Muscle of leg (tissue), 16 donors: ENCODE measurements at places on chromosomes 16 and 17. TPM values are rescaled to one million over a fixed set of nuclear protein-coding genes. Genes with fewer than 3 reads are reported as not detected.

- DNase-seq: no peak
Observed at GRCh38 chr17:79404136-79404911, 206.5 kb downstream of the RBFOX3 start.

GRCh38 chr16:67719778-67720144 lies 645 bp upstream of the GFOD2 start:
- DNase-seq: peak; percentile 59

DNA sequence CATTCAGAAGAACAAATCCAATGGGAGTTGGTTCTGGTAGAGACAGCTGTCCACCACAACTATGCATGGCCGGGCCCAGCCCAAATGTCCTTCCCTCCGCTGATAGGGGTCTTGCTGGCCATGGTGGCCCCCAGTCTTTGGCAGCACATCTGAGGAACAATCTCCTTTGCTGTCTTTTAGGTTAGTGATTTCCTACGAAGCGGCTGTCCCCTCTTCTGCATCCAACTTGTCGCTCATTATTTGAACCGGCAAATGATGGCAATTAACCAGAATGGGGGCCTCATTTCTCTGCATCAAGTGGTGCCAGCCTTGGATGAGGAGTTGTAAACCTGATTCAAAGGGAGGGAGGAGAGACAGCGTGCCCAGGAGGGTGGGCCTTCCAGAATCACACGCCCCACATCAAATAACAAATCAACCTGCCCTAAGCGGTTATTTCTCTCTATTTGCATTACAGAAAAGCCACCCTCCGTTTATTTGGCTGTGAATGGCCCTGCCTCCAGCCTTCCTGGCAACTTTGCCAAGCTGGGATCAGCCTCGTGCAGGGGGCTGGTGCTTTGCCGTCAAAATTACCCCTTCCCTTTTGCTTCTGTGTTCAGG lies 156.5 kb downstream of the RGS9 start:
- no peak for DNase-seq

- DNase-seq: no peak
Observed at GRCh38 chr17:5127910-5128309, 12.1 kb downstream of the USP6 start.

- peak; percentile 34 for DNase-seq
Observed at GRCh38 chr17:81207610-81208581, 14.9 kb downstream of the CEP131 start.

GRCh38 chr16:52825892-52826291 lies 226.8 kb downstream of the CHD9NB start:
- DNase-seq: peak; percentile 31

- no peak for DNase-seq
Observed at GRCh38 chr16:56970934-56971767, 9.4 kb downstream of the CETP start.

GRCh38 chr17:83200231-83200699 lies 120.9 kb downstream of the METRNL start:
- DNase-seq: peak; percentile 57

GRCh38 chr16:12002447-12003006 lies 26.0 kb downstream of the SNX29 start:
- peak; percentile 24 for DNase-seq

The KRTAP9-4 gene
- polyA plus RNA-seq: not detected

The MPP3 gene
- polyA plus RNA-seq: 6.7 TPM

The SAP30BP gene
- 77.1 TPM for polyA plus RNA-seq

The PDE6G gene
- 5.8 TPM for polyA plus RNA-seq

The KRTAP1-1 gene
- polyA plus RNA-seq: not detected

The C17orf100 gene
- 4.0 TPM for polyA plus RNA-seq
